Colonic mucosa (tissue), 4 donors: ENCODE measurements at places on chromosomes 5 and 9.

DNA sequence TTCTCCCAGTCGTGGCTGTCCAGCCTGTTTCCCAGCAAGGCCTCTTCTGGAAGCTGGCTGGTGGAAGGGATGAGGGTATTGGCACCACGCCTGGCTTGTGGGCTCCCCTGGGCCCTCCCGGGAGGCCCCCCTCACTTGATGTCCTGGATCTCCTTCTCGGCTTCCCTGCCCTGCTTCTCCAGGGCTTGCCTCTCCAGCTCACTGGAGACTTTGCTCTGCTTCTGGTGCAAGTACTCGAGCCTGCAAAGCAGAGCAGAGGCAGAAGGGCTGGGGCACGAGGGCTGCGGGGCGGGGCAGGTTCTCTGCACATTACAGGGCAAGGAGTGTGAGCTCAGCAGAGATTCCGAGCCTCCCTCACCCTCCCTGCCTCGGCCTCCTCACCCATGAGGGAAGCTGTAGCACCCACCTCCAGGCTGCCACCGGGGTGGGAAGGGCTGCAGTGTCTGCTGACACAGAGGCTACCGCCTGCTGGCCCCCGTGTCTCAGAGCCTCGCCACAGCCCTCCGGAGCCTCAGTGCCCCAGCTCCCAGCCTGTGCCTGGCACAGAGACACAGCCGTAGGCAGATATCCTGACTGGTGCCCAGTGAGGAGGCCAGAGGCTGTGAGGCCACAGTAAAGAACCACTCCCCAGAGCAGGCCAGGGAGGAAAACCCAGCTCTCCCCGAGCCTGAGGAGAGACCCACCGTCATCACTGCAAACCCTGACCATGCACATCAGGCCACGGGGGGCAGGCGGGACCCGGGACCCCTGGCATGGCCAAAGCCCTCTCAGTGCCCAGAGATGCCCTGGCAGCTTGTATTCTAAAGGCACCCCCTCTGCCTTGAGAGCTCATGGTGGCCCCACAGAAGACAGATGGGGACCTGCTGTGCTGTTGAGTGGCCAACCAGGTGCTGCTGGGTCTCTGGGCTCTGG, 7.2 kb downstream of the SNAPC4 start:
- no peak for DNase-seq

- DNase-seq: no peak
These were observed 649.4 kb downstream of the CDH9 start for GRCh38 chr5:26388976-26389375.

DNA sequence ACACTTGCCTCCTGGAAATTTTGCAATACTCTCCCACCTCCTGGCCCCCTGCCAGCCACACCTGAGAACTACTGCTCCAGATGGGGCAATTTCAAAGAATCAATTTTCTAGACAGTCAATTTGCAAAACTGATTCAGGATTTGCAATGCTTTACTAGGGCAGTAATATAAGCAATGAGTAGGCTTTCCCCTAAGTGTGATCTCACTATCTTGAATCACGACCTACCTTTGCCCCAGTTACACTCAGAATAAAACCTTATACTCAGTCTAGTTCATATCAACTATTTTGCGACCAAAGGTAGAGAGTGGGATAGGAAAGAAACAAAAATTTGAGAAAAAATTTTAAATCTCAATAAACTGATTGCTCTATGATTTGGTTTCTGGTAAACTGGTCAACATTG, 54.4 kb downstream of the DROSHA start:
- no peak for DNase-seq

DNA sequence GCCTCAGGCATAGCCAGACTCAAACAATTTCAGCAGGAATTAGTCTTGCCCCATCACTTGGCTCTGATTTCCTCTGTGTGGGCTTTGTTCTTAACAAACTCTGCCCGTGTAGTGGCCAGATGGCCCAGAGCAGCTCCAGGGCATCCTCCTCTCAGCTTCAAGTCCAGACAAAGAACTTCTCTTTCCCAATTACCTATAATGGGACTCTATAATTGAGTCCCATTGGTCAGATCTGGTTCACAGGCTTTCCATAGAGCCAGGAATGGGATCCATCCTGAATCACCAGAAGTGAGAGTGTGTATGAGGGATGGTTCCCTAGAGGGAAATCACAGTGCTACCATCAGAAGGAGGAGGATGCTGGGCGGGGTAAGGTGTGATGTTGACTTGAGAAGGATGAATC, 515.8 kb downstream of the KIF4B start:
- DNase-seq: no peak

- no peak for DNase-seq
These were observed 4.8 kb upstream of the HAND1 start for GRCh38 chr5:154482528-154483449.

DNA sequence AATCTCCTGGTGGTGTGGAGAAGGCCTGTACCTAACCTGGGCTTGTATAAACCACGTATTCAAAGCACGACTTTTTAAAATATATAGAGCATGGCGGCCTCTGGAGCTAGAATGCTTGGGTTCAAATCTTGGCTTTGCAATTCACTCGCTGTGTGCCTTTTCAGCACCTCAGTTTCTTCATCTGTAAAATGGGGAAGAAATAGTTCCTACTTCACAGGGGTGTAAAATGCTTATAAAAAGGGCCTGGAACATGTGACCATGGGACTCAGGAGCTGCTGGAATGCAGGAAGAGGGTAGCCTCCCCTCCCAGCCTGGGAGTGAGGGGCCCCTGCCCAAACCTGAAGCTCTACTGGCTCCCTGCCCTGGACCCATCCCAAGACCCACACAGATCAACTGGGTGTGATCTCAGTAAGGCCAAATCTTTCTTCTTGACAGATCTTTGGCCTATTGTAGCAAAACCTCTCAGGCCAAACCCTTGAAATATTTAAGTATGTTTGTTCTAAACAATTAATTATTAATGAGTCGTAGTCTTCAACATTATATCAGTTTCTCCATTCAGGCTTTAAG, 269.0 kb downstream of the ZSWIM6 start:
- no peak for DNase-seq

DNA sequence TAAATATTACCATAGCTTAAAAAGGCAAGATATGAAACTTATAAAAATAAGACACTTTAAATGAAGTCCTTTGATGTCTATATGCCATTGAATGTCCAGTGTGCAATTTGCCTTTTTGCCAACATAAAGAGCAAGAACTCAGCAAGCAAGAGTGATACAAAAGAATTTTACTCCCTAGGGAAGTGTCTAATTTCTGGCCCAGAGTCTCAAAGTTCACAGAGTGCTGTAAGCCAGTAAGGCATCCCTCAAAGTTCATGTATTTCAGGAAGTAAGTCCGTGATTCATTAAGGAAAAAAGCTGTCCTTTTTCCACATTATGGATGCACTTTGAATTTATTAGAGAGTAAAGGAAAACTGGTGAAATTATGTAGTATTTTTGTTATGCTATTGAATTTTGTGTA, 185.2 kb downstream of the CCDC171 start:
- DNase-seq: no peak

DNA sequence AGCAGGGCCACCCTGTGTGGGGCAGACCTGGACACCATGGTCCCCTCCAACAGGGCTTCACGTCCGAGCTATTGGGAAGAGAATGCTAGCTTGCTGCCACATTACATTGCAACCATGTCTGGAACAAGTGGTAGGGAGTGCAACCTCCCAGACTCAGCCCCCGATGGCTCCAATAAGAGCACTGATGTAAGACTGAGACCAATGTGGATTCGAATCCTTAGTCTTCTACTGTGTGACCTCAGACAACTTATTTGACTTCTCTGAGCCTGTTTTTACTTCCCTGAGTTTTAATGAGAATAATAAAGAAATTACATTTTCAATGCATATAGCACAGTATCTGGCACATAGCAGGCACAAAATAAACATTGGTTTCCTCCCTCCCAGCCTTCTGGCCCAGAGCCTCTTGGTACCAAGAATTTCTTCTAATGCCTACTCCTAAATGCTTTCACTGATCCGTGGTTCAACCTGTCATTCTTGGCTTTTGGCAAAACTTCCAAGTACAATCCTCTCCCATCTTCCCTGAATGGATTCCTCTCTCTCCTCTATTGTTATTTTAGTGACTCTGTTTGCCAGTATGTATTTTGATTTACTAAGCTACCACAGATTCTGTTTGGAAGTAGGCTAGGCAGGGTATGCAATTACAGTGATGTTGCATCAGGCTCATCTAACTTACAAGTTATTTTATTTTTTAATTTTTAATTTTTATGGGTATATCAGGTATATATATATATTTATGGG, 34.6 kb upstream of the COL15A1 start:
- DNase-seq: no peak

GRCh38 chr5:142152384-142152732, 43.8 kb downstream of the NDFIP1 start:
- no peak for DNase-seq

GRCh38 chr5:130923543-130924124, 241.4 kb downstream of the HINT1 start:
- no peak for DNase-seq

- DNase-seq: no peak
These were observed 15.5 kb downstream of the SPATA31E1 start for GRCh38 chr9:87898151-87898550.

GRCh38 chr9:111828193-111828592, 33.5 kb upstream of the SHOC1 start:
- DNase-seq: no peak

GRCh38 chr9:21121079-21121478, 20.6 kb downstream of the IFNW1 start:
- no peak for DNase-seq

DNA sequence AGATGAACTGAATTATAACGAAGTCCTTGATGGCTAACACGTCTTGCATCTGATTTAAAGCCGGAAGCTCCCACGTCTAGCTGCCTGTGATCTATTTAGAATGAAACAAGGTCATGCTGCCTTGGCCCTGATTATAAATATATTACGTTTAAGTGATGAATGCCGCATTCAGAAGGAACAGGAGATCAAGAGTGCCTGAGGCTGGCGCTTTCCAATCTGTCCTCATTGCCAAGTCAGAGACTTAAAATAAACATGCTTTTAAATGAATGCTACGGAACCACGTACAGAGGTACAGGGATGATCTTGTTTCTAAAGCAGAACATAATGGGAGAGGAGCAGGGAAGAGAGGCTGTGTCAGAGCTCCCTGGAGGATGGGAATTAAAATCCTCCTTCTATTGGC, 292.8 kb downstream of the TLE1 start:
- DNase-seq: no peak

- DNase-seq: no peak
These were observed 83.7 kb downstream of the ADAMTS2 start for GRCh38 chr5:179261301-179262125.

GRCh38 chr9:101062686-101063085, 34.2 kb downstream of the PLPPR1 start:
- DNase-seq: no peak

DNA sequence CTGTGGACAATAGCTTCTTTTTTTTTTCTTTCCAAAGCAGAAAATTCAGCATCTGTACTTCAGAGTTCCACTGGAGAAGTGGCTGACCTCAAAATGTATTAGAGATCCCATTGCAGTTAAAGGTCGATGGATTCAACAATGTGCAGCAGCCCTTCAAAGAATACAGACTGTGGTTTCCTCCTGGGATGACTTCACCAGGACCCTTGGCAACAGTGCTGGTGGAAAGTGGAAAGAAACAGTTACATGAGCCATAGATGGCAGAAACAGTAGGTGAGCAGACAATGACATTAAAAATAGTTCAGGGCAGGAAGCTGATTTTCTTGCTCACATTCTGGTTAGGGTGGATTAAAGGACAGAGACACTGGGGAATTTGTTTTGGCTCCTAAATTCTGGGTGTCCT, 62.4 kb downstream of the SLC28A3 start:
- no peak for DNase-seq

DNA sequence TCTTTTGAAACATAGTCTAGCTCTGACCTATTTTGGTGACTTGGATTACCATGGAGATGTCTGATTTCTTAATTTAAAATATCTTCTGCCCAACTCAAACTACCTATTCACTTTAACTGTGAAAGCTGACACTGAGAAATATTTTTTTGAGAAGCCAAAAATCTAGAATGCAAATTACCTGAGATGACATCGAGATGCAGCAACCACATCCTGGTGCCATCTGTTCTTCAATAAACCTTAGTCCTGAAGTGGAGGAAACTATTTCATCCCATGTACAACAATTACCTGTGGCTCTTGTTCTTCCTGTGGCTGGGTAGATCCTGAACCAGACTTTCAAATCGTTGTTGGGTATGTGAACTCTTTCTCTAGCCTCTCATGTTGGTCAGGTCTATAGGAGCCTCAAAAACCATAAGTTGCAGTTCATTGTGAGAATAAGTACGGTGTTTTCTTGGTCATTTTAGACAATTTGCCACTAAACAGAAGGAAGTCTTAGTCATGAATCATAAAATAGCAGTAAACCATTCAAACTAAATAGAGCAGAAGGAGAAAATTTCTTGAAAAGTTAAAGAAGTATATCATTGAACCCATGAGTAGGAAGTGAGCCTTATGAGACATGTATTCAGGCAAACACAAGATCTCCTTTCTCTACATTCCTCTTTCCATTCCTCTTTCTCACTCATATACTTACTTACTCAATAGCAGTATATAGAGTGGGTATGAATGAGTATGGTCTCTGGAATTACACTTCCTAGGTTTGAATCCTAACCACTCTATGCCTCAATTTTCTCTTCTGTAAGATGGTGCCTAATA, 176.0 kb downstream of the HMHB1 start:
- DNase-seq: no peak

DNA sequence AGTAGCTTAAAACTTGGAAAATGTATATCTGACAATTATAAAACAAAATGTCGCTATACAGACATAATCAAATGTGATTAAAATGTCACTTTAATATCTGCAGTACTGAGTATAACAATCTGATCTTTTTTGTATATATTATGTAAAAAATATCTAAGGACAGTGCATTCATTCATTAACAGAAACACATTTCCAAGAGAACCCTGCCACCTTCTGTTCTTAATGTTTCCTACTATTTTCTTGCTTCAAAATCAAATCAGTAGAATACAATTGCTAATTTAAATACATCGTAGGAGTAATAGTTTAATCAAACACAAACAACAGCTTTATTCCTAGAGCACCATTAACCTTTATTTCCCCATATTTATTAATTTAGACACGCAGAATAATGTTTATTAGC, 142.6 kb upstream of the ST8SIA4 start:
- DNase-seq: no peak

DNA sequence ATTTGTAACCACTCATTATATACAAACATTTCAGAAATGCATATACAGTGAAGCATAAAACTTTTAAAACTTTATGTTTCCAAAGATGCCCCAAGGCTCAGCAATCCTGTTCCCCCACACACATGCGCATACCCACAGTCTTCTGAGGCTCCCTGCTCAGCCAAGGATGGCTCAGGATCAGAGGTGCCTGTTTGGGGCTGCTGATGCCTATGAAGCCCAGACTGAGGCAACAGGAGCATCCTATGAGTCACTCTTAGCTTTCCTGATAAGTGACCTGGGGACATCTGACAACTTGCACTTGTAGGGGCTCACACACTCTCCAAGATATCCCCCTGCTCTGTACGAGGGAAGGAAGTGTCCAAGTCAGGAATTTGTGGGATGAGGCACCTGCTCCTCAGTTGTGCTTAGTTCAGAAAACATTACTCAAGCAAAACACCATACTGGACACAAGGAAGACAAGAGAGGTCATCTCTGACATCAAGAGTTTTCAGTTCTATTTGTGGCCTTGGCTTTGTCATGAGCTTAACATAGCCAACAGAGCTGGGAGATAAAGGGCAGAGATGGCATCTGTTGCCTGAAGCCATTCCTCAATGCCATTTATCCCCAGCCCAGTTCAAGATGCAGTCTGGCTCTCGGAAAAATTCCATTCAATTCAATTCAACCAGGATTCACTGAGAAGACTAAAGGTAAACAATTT, 62.3 kb downstream of the NIPSNAP3B start:
- DNase-seq: no peak
